ENCODE measurements at places on chromosomes 4 and X. TPM values are rescaled to one million over a fixed set of nuclear protein-coding genes. Genes with fewer than 3 reads are reported as not detected.

The MAML3 gene
- 0.45 TPM for total RNA-seq

GRCh38 chr4:5635826-5636195 is 72.5 kb downstream of the EVC2 start:
- DNase-seq: peak; percentile 87

DNA sequence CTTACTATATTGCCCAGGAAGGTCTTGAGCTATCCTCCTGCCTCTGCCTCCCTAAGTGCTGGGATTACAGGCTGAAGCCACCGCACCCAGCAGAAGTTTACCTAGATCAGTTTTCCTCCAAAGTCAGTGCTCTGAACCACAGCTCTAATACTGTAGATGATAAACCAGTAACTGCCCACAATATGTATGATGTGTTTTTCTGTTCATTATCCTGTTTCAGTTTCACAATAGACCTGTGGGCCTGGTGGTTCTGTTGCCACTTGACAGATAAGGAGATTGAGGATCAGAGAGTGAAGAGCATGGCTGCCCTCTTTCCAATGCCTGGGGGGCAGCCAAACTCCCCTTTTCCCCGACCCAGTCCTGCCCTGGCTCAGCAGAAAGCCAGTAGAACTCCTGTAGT is 87.0 kb downstream of the EFNB1 start:
- DNase-seq: no peak

The CT47C1 gene
- total RNA-seq: not detected

DNA sequence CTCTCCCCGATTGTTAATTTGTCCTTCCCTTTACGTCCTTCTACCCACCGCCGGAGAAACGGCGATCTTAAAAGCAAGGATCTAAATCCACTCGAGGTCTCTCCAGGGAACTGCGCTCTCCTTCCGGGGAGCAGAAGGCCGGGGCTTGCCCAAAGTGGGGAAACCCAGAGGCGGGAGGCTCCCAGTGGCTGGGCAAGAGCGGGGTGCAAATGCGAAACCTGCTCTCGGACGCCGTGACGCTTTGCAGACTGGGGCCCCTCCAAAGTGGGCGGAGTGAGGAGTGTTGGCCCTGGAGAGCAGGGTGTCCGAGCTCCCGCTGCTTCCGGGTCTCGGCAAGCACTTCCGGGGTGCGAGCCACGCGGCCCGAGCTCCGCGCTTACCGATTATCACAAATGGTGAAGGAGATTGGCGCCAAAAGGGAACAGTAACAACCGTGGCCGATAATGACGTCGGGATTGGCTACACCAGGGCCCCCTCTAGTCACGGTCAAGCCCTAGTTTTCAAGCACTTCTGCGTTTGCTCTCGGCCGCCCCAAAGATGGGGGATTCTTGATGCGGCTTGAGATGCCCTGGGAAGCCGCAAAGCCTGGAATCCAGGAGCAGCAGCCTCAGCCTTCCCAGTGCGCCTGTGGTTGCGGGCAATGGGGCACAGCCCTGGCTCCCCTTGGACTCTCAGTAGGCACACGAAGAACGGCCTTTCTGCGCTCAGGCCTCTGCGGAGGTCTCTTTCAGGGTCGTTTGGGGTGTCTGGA is 29.0 kb downstream of the HAND2 start:
- no peak for DNase-seq

DNA sequence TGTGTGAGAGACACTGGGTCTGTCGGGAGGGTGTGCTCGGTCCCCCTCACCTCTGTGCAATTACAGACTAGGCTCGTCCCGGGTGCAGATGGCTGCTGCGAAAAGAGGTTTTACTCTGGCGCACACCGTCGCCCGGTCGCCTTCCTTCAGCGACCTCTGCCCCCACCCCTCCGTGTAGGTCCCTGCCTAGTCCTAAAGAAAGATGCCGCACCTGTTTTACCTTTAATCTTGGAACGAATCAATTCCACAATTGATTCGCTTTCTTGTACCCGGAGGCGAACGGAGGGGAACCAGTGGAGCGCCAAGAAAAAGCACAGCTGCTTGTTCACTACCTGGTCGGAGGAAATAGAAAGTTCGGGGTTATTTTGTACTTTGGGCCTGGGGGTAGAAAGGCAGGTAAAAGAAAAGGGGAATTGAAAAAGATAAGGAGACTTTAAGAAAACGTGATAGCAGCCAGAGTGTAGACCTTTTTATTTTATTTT is 1.2 kb downstream of the NPNT start:
- DNase-seq: no peak

DNA sequence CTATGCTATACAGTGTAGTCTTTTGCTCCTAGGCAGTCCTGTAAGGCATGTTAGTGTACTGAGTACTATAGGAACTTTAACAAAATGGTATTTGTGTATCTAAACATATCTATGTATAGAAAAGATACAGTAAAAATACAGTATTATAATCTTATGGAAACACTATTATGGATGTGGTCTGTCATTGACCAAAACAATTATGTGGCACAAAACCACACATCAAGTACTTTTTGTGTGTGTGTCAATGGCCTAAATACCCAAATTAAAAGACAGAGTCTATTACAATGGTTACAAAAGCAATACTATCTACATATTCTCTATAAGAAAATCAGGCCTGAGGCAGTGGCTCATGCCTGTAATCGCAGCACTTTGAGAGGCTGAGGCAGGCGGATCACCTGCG is 610.2 kb upstream of the NDST4 start:
- DNase-seq: no peak

DNA sequence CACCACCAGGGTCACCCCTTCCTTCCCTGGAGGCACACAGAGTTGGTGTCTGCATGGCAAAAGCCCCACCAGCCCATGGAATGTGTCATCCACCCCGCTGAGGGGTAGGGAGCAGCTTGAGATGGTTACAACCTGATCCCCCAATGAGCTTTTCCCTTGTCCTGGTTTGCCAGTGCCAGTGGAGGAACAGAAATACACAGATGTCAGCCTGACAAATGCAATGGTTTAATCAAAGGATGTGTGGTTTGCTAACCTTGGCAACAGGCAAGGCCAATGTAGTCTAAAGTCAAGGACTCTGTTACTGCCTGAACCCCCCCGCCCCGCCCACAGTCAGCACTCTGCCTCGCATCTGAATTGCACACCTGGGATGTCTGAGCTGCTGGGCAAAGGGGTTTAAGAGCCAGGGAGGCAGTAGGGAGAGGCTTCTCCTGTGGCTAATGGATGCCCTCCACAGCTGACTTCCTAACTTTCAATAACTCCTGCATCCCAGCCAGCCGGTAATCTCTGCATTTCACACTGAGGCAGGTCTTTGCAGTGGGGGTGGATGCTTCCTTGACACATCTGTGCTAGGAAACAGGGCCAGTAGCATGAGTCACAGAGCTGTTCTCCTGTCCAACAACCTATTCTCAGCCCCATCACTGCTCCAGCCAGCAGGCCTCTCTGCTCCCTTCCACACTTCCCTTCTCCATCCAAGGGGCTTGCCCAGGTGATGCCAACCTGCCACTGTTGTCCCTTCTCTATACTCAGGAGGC is 137.5 kb downstream of the AMMECR1 start:
- DNase-seq: peak; percentile 66

DNA sequence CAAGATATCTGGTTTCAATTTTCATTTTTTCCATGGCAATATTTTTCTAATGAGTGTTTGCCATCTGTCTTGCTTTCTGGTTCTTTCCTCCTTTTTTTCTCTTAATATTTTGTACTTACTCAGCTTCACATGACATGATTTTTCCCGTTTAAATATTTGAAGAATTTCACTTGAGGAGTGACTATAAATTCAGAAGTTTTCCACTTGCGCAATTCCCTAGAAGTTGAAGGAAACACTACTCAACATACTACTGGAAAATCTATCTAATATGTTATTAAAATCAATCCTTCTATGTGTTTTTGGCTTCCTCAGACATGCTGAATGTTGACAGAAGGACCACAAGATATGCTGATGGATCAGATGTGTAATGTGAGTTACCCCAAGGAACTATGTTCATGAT is 36.8 kb upstream of the BANK1 start:
- no peak for DNase-seq

DNA sequence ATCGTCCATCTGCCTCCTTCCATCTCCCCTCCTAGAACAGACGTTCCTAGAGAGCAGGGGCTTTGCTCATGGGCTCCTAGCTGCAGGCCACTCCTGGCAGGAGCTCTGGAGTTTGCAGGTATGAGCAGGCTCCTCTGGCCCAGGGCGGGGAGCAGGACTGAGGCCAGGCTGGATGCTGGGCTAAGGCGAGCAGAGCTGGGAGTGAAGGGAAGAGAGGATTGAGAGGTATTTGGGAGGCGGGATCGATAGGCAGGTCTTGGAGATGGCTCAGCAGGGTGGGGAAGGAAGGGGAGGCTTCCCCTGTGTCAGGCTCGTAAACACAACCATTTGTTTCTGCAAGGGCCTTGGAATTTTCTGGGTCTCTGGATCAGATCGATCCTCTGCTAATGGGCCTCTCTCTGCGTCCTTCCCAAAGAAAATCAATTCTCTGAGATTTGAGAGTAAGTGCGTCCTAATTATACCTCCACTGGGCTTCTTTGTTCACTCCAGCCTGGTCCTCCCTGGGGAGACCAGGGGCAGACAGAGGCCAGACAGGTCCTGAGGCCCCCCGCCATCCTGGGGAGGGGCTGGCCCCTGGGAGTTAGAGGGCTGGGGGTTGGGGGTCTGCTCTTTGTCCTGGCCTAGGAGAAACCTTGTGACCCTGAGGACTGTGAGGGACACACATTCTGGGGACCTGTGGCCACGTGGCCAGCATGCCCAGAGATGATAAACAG is 94.8 kb upstream of the PSAPL1 start:
- DNase-seq: no peak

- no peak for DNase-seq
Observed at GRCh38 chrX:130637591-130637990, 235.8 kb downstream of the RBMX2 start.

DNA sequence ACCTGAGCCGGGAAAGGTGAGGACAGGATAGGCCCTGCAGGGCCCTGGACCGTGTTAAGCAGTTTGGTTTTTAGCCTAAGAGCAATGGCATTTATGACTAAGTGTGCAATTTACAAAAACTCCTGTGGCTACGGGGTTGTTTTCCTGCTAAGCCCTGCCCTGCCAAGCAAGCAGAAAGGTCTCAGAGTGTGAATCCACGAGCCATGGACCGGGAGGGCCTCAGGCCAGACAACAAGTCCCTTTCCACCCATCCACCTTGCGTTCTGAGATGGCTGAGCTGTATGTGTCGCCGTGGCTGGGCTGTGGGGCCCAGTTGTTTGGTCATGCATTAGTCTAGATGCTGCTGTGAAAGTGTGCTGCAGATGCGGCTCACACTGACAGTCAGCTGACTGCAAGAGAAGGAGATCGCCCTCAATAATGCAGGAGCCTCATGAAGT is 33.9 kb upstream of the AFAP1 start:
- peak; percentile 90 for DNase-seq

- no peak for DNase-seq
Observed at GRCh38 chr4:110475881-110476818, at the start of gene ENPEP. ENPEP (plus strand) TSS chr4:110476155; CDS start chr4:110476415, 260 bp downstream.

The NR3C2 gene
- total RNA-seq: 0.40 TPM

The ETDB gene
- not detected for total RNA-seq

GRCh38 chr4:154009788-154010187 is 220.9 kb upstream of the SFRP2 start:
- no peak for DNase-seq

The UBA1 gene
- 360 TPM for total RNA-seq

GRCh38 chrX:141960578-141960977 is 56.9 kb downstream of the MAGEC1 start:
- no peak for DNase-seq

DNA sequence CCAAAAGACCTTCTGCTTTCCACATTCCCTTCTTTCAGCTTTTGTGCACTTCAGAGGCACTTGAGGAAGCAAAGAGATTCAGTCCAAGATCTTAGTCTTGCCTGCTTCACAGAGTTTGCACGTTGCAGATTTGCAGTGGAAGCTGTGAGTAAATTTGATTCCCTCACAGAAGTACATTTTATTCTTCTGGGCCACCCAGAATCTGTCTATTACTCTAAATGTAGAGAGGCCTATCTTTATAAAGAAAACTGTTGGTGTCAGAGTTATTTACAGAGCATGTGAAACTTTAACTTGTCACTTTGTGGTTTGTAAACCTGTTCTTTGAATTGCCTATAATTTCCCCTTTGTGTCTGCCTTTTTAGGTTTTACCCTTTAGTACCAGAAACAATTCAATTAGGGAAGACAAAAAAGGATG is 15.5 kb downstream of the SPRY1 start:
- DNase-seq: no peak

DNA sequence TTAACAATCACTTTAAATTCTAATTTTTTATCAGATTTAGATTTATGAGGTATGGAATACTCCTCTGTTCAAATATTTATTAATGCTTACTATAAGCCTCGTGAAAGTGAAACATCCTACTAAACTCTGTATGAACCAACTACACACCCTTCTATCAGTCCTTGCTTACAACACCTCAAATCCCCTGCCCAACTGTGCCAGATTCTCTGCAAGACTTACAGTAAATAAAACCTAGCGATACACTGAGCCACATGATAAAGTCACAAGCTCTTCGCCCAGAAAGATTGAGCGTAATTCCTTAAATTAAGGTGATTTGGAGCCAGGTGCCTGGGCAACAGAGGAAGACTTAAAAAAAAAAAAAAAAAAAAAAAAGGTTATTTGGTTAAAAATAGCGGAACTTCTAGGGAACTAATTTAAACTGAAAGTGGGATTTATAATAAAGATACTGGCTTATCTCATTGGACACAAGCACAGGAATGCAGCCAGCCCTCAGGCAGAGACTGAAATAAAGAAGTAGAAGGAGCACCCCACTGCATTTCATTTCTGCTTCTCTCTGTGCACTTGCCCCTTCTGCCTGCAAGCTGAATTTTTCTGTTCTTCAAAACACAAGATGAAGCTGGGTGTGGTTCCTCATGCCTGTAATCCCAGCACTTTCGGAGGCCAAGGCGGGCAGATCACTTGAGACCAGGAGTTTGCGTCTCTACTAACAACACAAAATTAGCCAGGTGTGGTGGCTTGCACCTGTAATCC is 17.5 kb upstream of the C4orf36 start:
- no peak for DNase-seq

The MAD2L1 gene
- 12.2 TPM for total RNA-seq

GRCh38 chr4:63919636-63920365 is 489.4 kb downstream of the TECRL start:
- DNase-seq: no peak

The GLUD2 gene
- 1.2 TPM for total RNA-seq

DNA sequence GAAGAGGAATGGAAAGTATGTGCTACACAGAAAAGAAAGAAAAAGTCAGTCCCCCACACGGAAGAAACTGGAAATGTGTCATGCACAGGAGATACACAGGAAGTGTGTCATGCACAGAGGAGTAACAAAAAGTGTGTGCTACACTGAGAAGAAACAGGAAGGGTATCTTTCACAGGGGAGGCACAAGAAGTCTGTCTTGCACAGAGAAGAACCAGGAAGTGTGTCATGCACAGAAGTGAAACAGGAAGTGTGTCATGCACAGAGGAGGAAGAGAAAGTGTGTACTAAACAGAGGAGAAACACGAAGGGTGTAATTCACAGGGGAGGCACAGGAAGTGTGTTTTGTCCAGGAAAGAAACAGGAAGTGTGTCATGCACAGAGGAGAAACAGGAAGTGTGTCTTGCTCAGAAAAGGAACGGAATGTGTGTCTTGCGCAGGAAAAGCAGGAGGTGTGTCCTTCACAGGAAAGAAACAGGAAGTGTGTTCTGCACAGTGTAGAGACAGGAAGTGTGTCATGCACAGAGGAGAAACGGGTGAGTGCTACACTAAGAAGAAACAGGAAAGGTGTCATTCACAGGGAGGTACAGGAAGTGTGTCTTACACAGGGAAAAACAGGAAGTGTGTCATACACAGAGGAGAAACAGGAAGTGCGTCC is 527.2 kb upstream of the PRKX start:
- DNase-seq: no peak

The DMP1 gene
- total RNA-seq: not detected

GRCh38 chr4:86496094-86497080 is 97.7 kb upstream of the PTPN13 start:
- DNase-seq: peak; percentile 52

The AVPR2 gene
- total RNA-seq: not detected

All from mammary epithelial cell (primary cell).